Activated CD4-positive, alpha-beta T cell treated with anti-CD3 and anti-CD28 coated beads for 1 hour (primary cell): ENCODE measurements at places on chromosomes 12 and 14.
A peak's percentile ranks its signal among the peaks of the same experiment; 100 is the strongest.

- no peak for DNase-seq
Observed at GRCh38 chr12:76460807-76461206, 98.8 kb downstream of the OSBPL8 start.

GRCh38 chr12:14957551-14958168 is 3.7 kb downstream of the ARHGDIB start:
- no peak for DNase-seq

GRCh38 chr14:51295646-51296263 is 55.7 kb downstream of the TMX1 start:
- no peak for DNase-seq

DNA sequence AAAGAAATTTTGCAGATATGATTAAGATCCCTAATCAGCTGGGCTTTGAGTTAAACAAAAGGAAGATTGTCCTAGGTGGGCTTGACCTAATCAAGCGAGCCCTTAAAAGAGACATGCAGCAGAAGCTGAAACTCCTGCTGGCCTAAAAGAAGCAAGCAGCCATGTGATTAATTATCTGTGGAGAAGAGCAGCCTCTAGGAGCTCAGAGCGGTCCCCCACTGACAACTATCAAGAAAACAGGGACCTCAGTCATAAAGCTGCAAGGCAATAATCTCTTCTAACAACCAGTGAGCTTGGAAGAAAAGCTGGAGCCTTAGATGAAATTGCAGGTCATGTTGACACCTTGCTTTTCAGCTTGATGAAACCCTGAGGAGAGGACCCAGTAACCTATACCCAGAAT is 288.9 kb upstream of the CLEC14A start:
- DNase-seq = no peak

GRCh38 chr14:38042322-38042721 is 165.4 kb upstream of the SSTR1 start:
- no peak for DNase-seq

GRCh38 chr14:69716478-69717187 is 50.3 kb upstream of the SRSF5 start:
- no peak for DNase-seq

- no peak for DNase-seq
Observed at GRCh38 chr12:57434517-57435223, at the start of gene INHBC. Gene INHBC, plus strand, starts transcription at chr12:57434784. Its CDS starts 103 bp downstream, at chr12:57434887.

- DNase-seq = no peak
Observed at GRCh38 chr12:125259178-125259867, 194.1 kb downstream of the AACS start.

DNA sequence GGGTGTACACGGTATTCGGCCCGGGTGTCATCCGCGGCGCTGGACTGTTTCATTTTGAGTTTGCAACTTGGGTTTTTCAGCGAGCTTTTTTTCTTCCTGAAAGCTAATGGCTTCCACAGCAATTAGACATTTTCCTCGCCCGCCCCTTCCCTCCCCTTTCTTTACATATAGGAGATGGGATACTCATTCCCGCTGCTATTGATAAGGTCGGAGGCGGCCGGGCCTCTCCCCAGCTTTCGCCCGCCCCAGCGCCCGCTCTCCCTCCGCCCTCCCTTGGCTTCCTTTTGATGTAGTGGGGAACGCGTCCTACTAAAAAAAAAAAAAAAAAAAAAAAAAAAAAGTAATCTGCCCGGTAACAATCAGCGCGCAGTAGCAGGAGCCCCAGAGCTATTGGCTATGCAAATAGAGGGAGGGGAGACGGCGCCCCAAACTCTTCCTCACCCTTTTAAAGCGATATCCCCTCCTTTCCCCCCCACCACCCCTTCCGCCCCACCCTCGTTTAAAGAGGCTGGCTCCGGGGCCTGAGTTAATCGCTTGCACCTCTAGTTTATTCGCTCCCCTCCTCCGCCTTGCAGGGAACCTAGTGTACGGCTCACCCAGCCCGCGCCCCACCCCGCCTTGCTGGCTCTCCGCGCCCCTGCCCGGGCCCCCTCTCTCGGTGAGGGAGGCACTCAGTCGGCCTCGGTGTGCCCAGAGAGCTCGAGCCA is 1.7 kb upstream of the CCND2 start:
- peak; percentile 79 for DNase-seq

DNA sequence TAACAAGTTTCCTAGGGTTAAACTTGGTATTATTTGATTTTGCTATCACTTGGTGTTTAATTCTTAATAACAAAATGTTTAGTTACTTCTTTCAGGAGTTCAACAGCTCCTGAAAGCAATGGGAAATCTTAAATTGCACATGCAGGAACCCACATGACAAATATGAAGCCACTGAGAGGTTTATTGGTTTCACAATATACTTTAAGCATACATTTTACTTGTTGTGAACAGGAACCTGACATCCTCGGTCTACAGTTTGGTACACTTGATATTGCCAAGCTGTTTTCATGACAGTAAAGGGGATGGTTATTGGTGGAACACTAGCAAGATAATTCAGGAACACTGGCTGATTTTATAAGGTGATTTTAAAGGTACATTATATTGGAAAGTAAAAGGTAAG is 46.2 kb downstream of the SLC38A1 start:
- DNase-seq = no peak
